ENCODE measurements at places on chromosomes 12 and 14.

- DNase-seq: no peak
These were observed 14.1 kb downstream of the ALDH1L2 start for GRCh38 chr12:105069936-105070702.

- peak; percentile 98 for DNase-seq
These were observed 6.8 kb upstream of the PSMA6 start for GRCh38 chr14:35285168-35286002.

DNA sequence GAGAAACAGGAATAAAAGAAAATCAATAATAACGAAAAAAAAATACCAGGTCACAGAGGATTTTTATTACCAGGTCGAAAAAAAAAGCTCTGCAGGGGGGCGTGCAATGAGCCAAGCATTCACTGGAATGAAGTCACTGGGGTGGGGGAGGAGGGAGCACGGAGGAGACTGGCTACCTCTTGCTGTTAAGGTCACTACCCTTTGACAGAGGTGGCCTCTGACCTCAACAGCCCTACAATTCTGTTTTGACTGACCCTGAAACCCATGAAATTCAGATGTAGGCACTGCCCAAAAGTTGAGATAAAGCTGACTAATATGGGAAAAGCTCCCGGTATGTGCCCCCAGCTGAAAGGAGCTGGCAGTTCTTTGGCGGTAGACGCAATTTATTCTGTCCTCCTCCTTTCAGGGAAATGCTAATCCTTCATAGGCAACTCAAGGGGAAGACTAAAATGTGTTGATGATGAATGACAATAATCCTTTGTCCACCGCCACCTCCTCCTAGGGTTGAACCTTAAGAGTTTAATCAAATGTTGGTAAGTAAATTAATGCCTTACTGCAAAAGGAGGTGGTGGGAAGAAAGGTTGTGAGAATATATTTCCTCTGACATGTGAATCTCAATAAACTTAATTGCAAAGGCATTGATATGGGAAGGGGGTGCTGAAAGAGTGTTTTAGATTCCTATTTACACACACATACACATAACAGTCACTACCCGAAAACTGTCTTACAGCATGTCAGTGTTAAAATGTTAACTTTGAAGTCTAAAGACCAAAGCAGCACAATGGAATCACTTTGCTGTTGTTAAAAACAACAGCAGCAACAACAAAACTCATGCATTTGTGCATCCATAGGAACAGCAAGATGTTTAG is 6.3 kb upstream of the RIC8B start:
- DNase-seq: no peak

GRCh38 chr14:90450151-90450550 is 53.3 kb downstream of the CALM1 start:
- DNase-seq: no peak

GRCh38 chr12:21989819-21990412 is 48.7 kb upstream of the ABCC9 start:
- peak; percentile 31 for DNase-seq

- no peak for DNase-seq
These were observed 48.2 kb upstream of the DAAM1 start for GRCh38 chr14:59140106-59140843.

DNA sequence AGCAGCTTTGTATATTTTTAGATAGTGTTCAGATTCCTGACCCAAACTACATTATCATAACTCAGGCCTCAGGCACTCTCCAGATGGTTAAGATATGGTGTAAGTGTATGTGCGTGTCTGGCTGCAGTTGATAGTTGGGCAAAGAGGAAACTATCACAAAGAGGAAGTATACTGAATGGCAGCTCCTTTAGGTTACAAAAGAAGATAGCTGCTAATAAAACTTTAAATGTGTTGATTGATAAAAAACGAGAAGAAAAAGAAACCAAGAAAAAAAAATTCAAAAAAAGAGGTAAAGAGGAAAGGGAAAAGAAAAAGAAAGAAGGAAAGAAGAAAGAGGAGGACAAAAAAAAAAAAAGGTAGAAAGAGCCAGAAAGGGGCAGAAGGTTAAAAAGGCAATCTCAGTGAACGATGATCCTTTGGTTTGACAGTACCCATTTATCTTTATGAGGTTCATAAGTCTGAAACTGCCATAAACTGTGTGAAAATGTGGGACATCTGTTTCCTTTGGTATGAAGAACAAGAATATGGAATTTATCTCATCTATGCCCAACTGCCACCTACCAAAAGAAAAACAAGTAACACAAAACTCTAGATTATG is 42.2 kb downstream of the TAOK3 start:
- peak; percentile 98 for DNase-seq
